Renal pelvis (tissue), 12 donors: ENCODE measurements at places on chromosomes 6 and 20.

- no peak for DNase-seq
Observed at GRCh38 chr6:73258721-73259120, 4.3 kb downstream of the KHDC1 start.

DNA sequence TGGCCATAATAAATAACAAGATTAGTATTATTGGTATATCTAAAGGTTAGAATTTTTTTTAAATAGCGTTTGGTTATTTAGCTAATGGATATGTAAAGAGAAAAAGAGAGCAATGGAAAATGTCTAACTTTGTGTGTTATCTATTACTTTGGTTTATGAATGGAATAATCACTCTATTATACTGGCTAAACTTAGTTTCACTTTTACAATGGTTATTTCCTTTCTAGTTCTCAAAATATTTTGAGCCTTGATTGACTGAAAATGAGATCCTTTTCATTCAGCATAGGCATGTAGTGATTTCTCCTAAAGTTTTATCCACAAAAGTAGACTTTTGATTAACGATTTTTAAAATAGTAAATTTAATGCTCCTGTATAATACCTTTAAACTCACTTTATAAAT, 51.6 kb upstream of the MLIP start:
- DNase-seq: no peak

DNA sequence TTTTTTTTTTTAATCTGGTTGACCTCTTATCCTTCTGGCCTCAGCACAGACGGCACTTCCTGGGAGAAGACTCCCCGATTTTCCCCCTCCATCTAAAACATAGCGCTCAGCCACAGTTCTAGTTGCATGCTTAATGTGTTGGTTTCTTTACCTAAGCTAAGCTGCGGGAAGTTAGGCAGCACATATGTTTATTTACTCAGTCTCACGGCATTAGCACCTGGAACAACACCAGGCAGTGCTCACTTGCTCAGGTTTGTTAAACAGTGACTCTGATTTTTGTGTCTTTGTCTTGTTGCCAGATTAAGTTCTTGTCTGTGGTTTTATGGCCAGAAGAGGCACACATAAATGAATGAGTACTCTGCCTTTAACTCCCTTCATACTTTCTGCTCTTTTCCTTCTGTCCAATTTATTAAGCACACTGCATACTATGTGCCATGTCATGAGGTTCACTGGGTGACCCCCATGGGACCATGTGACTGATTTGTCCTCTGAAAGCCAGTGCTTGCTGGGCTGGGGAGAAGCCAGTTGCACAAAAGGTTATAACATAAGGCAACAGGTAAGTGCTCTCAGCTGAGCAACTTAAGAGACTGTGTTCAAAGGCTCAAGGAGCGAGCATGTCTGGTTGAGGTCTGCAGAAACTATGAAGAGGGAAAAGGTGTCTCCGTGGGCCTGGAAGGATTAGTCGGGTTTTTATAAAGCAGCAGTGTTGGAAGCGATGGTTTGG, 93.6 kb downstream of the RPP40 start:
- DNase-seq: no peak

DNA sequence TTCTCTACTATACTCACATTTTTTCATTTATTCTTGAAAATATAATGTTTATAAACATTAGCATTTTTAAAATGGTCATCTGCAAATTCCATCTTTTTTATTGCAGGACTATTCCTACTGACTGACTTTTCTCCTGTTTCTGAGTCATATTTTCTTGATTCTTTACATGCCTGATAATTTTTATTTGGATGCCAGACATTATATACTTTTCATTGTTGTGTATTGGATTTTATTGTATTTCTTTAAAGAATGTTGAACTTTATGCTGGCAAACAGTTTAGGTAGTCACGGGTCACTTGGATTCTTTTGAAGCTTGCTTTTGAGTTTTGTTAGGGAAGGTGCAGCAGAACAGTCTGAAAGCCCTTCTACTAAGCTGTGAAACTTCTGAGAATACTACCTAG, 403.2 kb downstream of the ARHGAP18 start:
- no peak for DNase-seq

- DNase-seq: no peak
Observed at GRCh38 chr20:3651204-3651962, 11.8 kb downstream of the GFRA4 start.

- no peak for DNase-seq
Observed at GRCh38 chr6:17415321-17415720, 21.9 kb downstream of the CAP2 start.

DNA sequence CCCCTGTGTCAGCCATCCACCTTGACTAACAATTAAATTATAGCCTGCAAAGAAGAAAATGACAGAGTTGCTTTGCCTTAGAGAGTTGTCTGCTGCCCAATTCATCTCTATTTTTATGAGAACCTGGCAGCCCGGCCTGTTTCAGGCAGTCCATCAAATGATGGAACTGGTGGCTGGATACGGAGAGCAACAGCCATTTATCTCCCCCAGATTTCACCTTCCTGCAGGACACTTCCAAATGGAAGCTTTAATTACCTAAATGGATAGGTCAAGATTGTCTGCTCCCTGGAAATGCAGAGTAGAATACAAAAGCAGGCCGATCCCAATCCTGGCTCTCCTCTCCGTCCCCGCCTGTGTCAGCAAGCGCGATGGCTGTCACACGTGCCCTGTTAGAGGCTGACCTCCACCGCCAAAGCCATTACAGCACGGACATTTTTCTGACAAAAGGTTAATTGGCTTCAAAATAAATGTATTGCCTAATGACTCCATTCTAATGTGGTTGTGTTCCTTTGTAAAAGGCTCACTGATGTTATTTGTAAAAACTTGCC, 86.7 kb downstream of the PACRG start:
- no peak for DNase-seq

DNA sequence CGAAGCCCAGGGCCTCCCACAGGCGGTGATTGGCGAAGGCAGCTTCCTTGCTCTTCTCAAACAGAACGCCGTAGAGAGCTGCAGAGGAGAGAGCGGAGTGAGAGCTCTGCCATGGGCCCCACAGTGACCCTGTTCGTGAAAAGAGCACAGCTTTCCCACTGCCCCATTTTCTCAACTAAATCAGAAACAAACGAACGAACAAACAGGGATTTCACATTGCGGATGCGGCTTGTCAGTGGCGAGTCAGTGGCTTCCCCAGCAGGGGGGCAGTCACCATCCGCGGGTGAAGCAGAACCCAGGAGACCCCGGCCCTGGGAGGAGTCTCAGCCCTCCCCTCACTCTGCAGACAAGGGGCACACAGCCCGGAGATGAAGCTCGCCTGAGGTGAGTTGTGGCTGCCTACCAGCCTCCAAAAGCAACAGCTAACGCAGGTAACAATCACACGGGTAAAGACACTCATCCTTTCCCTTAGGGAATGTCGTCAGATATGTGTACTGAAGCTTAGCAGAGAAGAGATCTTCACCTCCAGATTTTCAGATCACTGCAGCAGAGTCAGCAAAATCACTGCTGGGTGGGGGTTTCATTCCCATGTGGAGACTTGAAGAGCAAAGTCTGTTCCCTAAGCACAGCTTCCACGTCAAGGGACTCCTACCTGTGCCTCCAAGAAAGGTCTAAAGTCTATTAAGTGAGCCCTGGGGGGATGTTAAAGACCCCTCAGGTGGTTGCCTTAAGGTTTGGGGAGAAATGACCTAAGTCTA, 51.2 kb upstream of the GPR31 start:
- no peak for DNase-seq

DNA sequence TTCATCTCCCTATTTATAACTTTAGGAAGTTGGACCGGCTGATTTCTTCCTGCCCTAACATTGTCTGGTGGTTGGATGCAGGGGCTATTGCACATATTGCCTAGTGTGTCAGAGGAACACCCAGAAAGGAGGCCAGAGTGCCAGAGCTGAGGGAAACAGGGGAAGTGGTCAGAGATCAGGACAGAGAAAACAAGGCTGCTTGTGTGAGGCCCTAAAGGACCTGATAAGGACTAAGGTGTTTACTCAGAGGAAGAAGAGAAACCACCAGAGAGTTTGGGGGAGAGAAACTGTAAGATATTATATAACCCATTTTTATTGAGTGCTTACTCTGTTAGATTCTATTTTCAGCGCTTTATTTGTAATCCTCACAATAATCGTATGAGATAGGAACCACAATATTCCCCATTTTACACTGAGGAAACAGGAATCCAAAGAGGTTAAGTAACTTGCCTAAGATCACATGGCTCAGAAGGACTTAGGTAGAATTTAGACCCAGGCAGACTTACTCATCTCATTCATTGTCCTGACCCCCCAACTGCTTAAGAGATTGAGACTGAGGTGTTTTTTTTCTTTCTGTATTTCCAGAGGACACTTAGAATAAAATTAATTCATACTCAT, 54.0 kb upstream of the REV3L start:
- no peak for DNase-seq

DNA sequence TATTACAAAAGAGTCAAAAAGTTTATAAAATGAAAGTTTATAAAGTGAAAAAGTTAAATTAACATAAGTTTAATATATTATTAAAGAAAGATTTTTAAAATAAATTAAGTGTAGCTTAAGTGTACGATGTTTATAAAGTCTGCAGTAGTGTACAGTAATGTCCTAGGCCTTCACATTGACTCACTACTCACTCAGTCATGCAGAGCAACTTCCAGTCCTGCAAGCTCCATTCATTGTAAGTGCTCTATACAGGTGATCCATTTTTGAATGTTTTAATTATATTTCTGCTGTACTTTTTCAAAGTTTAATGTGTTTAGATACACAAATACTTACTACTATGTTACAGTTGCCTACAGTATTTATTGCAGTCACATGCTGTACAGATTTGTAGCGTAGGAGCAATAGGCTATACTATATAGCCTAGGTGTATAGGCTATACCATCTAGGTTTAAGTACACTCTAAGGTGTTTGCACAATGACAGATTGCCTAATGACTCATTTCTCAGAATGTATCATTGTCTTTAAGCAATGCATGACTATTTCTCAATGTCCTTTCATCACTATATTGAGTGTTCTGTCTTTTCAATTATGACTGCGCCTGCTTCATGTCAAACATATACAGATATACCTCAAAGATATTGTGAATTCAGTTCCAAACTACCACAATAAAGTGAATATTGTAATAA, 1110.3 kb upstream of the MAP3K7 start:
- DNase-seq: no peak

DNA sequence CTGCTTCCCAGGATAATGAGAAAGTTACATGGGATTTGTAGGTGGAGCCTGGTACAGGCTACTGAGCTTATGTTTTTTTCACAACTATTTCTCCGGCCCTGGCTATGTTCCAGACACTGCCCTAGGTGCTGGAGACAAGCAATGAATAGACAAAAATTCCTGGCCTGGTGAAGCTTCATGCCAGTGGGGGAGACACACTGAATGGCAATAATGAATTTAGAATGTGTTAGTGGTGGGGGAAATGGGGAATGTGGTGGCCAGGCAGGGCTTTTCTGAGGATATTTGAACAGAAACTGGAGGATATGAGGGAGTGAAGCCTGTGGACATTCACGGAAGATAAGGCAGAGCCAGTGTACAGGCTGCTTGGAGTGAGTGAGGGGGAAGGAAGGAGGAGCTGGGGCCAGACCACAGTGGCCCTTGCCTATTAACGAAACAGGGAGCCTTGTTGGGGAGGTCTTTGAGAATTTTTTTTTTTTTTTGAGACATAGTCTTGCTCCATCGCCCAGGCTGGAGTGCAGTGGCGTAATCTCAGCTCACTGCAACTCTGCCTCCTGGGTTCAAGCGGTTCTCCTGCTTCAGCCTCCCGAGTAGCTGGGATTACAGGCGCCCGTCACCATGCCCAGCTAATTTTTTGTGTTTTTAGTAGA, 6.6 kb downstream of the FOXS1 start:
- no peak for DNase-seq

DNA sequence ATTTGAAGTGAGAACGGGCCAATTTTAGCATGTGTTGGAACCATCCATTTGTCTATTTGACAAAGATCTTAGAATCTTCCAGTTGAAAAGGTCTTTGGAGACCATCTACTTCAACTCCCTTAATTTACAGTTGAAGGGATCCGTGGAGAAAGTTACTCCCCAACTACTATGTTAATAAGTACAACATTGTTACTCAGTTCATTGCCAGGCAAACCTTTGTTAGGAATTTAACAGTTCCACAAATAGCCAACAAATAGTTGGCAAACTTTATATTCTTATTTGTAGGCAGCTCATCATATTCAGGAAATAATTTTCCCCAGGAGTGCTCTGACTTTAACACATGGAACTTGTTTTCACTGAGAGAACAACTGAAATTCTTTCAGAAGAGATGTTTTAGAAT, 81.0 kb upstream of the FLRT3 start:
- no peak for DNase-seq

- DNase-seq: no peak
Observed at GRCh38 chr6:157962601-157963302, 18.9 kb upstream of the SYNJ2 start.

GRCh38 chr20:45404438-45404837, 3.7 kb upstream of the DBNDD2 start:
- no peak for DNase-seq
